Inflammatory macrophage treated with lipopolysaccharide for 1 hour (primary cell): ENCODE measurements at places on chromosomes 7 and 10.

DNA sequence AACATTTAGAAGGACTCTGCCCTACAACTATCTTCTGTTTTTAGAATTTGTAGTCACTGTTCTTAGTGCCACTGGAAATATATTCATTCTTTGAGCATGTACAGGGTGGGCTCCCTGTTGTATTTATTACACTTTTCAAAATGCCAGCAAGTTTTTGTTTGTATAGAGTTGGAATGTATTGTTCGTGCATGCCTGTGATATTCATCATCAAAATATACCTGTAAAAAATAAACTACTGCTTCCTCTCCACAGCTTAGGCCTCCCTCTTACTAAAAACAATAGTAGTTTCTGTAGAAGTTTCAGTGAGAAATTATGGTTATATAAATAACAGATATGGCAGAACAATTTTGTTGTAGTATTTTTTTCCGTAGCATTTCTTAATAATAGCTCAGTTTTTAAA, 61.6 kb downstream of the NHLRC2 start:
- no peak for DNase-seq

DNA sequence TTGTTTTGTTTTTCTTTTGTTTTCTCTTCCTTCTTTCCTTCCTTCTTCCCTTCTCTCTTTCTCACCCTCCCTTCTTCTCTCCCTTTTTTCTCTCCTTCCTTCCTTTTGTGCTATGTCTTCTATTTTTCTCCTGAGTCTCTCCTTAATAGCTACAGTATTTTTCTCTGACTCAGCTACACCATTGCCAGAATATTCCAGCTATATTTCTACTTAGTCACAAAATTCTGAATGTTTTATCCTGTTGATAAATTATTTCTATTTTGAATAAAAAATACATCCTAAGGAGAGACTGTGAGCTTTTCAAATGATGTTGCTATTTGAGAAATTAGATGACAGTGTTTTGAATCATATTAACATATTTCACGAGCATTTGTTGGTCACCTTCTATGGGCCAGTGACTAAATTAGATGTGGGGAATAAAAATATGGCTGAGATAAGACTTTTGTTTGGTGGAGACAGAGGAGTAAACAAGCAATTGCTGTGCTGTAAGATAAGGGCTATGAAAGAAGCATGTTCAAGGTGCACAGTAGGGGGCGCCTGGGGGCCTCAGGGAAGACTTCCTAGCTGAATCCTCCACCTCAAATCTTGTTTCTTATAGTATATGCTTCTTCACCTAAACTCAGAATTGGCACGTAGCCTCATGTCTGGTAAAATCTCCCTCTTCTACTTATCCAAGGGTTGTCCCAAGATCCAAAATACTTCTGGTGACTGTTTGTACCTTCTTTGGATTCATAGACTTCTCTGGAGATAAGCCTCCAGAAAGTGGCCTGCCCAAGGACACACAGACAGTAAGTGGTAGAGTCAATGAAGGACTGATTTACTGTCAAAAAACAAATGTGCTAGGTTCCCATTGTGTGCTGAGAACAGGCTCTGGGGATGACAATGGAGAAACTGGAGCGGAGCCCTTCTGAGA, 115.5 kb upstream of the CREB5 start:
- peak; percentile 22 for DNase-seq

DNA sequence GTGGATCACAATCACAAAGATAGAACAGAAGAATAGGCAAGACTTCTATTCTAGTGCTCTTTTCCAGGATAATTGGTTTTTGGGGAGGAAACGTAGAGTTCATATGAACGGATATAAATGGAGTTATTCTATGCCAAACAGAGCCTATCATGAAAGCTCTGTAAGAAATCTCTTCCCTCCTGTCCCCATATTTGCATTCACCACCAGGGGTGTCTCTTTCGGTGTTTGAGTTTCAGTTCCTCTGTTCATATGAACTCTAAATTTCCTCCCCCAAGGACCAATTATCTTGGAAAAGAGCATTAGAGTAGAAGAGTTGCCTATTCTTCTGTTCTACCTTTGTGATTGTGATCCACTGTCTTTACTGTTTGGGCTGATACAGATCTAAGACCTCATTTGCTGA, 48.3 kb upstream of the CDC14C start:
- DNase-seq, result no peak

- no peak for DNase-seq
Observed at GRCh38 chr7:148665221-148665620, 33.5 kb upstream of the CUL1 start.

- no peak for DNase-seq
Observed at GRCh38 chr7:130301501-130302020, 8.6 kb downstream of the CPA4 start.

- DNase-seq, result no peak
Observed at GRCh38 chr7:155224116-155224811, 73.4 kb upstream of the INSIG1 start.

GRCh38 chr10:3573498-3573897, 211.5 kb downstream of the KLF6 start:
- no peak for DNase-seq

DNA sequence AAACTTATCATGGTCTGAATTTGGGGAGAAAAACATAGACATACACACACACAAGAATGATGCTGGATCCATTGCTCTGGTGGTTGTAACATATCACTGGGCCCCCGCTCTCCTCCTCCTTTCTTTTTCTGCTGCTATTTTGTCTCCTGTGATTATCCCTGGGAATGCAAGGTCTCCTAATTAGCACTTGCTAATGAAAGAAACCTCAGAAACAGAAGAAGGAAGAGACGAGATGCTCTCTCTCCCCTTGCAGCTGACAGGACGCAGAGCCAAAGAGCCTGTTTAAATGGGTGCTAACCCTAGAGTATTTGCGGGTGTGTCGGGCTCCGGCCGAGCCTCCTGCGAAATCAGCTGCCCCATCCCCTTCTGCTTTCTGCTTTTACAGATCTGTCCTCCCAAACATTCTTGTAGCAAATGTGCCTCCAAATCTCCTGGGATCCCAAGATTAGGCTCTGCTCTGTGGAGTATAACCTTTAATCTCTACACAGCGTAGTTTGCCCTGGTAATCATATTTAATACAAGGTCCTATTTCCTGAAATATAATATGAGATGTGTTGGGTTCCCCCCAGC, 81.5 kb downstream of the FRMPD2 start:
- no peak for DNase-seq
